ENCODE measurements at places on chromosomes 5 and 9.

GRCh38 chr5:171291371-171291770, 17.7 kb upstream of the TLX3 start:
- no peak for DNase-seq

DNA sequence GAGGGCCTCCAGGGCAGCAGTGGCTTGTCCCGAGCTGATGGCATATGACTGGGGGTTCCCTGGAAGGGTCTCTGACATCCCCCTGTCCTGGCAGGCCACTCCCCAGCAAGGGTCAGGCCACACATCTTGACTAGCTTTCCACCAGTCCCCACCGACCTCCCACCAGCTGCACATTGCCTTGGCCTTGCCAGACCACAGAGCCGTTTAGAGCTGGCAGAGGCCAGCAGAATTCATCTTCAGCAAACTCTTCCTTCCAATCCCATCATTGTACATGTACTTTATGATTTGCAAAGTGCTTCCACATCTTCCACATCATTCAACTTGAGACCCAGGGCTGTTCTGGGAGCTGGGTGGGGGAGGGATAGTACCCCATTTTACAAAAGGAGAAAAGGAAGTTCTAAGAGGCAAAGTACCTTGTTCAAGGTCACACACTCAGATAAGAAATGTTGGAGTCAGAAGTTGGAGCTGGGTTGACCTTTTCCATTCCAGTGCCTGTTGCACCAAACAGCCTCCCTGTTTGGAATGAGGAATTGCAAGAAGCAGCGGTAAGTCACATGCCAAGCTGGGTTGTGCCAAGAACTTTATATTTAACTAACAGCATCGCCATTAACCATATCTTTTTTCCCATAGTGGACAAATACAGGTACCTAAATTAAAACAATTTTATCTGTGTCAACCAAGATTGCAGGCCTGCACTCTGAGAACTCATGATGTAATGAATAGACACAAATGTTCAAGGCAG, 25.8 kb upstream of the COL15A1 start:
- no peak for DNase-seq

- DNase-seq, result no peak
Measured at GRCh38 chr9:71692337-71692736, 76.0 kb downstream of the CEMIP2 start.

GRCh38 chr5:7794311-7794710, 56.6 kb downstream of the CFAP90 start:
- no peak for DNase-seq

DNA sequence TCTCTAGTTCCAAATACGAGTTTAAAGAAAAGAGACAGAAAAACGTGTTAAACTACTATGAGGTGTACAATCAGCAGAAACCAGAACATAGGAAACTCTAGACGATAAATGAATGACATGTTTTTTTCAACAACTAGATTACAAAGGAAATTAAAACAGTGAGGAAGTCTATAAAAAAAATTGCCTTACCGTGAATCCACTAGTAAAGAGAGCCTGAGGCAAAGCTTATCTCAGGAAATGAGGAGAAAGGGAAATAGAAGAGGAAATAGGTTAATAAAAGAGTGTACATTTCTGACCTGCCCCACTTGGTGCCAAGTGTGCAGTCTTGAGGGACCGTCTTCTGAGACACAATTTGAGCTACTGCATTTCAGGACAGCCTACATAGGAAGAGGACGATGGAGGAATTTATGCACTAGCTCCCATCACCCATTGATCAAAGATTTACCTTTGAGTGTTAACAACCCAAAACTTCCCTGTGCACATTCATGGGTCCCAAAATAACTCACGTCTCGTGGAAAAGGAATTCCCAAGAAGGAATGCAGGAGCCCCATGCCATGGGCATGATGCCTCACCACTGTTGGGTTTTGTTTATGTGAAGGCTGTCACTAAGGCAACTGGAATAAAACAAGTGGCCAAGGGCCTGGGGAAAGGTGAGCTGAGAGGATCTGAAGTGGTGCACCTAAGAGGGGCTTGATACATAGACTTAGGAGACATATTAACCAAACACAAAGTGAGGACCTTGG, 53.6 kb upstream of the SLC1A3 start:
- no peak for DNase-seq

GRCh38 chr9:13616491-13617035, 337.1 kb upstream of the MPDZ start:
- DNase-seq, result no peak

DNA sequence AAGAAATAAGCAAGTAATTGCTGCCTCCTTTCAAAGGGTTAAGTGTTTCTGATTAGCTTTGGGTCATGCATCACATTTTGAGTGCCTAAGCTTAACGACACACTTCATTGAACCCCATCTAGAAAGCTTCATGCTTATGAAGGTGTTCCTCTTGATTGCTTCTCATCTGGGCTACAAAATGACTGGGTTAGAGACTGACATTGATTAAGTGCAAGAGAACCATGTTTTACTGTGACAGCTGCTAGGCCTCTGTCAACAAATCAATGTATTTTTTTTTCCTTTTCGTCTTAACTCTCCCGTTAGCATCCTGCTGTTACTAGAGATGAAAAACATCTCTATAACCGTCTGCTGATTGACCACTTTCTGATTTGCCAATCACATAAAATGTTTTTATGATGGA, 725.0 kb downstream of the TLE1 start:
- no peak for DNase-seq

DNA sequence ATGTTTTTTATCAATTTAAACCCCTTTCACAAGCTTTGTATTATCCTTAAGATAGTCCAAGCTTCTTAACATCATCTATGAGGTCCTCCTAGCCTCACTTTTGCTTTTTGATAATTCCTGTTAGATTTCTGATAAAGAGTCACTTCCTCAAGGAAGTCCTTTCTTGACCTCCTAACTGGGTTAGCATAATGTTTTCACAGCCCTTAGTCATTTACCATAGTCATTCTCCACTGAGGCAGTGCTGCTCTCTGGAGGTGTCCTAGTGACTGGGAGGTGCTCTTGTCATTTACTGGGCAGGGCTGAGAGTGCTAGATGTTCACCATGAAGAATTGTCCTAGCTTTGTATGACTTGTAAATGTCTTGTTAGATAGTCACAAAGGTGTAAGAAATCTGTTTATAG, 26.4 kb downstream of the TNPO1 start:
- no peak for DNase-seq

DNA sequence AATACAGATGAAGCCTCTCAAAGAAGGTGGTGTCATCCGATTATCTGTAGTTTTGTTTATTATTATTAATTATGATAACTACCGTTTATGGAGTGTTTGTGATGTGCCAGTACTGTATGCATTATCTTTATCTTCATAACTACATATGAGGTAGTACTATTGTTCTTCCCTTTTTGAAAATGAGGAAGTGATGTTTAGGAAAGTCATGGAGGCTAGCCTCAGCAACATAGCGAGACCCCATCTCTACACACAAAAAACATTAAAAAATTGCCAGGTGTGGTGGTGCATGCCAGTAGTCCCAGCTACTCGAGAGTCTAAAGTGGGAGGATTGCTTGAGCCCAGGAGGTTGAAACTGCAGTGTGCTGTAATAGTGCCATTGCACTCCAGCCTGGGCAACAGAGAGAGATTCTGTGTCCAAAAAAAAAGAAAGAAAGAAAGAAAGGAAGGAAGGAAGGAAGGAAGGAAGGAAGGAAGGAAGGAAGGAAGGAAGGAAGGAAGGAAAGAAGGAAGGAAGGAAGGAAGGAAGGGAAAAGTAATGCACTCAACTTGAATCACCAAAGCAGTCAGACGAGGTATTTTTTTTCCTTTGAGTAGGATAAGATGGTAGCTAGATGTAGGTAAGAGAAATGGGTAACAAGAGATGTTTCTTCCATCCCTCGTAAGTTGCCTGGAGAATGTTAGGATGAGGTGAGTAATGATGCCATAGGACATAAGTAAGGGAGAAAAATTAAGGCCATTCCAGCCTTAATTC, 47.8 kb downstream of the PAM start:
- no peak for DNase-seq

GRCh38 chr5:7397937-7398336, 2.0 kb downstream of the ADCY2 start:
- no peak for DNase-seq

DNA sequence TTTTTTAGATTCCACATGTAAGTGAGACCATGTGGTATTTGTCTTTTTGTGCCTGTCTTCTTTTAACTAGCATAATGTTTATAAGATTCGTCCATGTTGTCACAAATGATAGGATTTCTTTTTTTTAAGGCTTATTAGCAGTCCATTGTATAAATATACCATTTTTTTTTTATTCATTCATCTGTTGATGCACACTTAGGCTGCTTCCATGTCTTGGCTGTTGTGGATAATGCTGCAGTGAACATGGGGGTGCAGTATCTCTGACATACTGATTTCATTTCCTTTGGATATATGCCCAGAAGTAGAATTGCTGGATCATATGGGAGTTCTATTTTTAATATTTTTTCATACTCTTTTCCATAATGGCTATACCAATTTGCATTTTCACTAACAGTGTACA, 48.7 kb downstream of the KIAA1958 start:
- DNase-seq, result no peak

DNA sequence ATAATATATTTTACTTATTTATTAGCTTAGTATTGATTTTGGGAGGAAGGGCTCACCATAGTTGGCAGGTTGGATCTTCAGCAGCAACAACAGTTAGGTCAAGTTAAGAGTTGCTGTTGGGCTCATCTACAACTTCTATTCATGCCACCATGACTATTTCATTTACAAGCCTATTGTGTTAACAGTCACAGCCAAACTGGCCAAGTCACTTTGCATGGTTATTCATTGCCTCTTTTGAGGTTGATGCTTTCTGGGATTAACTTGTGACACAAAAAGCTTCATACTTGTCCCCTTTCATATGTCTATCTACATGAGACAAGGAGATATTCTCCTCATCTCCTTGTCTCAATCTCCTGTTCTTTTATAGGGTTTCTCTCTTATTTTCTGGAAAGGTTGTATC, 98.3 kb downstream of the WDR70 start:
- no peak for DNase-seq

- DNase-seq, result no peak
Measured at GRCh38 chr9:129254566-129255287, 76.7 kb upstream of the IER5L start.

DNA sequence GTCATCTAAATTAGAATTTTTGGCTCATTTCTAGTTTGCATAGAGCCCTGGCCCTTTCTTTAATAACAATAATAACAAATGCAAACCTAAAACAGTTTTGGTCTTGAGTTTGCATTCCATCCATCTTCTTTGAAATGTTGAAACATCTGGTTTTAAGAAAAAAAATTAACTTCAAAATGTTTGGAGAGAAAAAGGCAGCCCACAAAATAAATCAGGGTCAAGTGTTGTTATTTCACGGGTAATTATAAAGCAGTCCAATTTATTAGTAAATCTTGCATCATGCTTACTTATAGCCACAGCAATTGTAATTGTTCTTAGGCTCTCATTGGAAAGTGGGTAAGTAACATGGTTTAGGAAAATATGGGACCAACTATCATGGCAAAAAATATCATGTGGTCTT, 247.0 kb upstream of the MEF2C start:
- DNase-seq, result no peak

DNA sequence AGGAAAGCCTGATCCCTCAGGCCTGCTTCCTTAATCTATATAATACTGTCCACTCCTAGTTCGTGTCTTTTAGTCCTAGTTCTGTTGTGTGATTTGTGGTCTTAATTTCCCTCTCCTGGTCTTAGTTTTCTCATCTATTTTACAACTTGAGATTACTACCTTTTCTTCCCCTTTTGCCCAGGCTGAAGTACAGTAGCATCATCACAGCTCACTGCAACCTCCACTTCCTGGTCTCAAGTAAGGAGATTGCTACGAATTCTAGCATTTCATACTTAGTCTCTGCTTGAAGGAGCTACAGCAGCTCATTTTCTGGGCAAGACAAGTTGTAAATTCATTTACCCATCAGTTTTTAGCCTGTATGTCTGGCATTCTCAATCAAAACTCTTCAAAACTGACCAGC, 5.5 kb downstream of the TRIM32 start:
- no peak for DNase-seq

DNA sequence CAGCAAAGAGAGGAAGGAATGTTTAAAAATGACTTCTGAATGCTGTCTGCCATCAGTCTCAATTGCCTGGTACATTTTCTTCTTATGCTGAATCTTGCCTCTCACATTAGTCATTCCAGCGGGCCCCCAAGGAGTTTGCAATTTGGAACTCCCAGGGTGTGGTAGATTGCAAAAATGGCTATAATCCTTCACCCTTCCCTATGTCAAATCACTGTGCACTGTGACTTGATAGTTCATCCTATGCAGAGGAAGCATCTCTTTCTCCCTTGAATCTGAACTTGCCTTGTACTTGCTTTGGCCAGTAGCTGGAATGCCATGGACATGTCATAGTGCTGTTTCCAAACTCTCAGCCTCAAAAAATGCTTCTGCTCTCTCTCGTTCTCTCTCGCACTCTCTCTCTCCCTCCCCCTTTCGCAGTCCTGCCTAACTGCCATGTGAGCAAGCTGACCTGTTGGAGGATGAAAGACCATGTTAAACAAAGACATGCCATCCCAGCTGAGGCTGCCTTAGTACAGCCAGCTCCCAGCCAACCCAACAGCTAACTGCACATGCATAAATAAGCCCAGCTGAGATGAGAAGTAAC, 284.0 kb upstream of the TLE4 start:
- no peak for DNase-seq

GRCh38 chr9:27353474-27354229, 56.7 kb upstream of the EQTN start:
- no peak for DNase-seq

DNA sequence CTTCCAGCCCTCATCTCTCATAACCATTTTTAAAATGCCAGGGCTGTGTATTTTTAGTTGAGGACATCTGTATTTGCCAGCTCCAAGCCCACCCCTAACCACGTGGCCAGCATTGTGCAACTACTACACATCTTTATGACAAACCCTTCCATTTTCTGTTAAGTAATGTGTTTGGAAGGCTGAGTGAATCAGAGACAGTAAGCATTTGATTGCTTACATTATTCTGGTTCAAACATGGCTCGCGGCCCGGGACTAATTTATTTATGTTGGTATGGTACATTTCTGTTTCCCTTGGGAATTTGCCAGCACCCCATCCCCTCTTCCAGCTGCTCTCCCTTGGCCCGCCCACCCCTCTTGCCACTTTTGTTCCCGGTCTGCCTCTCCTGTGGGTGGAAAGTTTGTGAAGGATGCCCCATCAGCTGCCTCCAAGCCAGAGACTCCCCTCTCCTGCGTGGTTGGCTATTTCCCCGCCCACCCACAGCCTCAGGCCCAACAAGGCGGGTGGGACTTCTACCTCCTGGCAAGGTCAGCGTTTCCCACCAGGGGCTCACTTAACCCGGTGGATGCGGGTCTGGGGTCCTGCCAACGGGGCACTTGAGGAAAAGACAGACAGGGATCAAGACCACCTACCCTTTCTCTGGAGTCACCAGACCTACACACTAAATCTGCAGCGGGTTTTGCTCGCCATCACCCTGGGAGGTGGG, 162.2 kb downstream of the HSD17B3 start:
- no peak for DNase-seq

GRCh38 chr5:136056771-136057335, 28.1 kb downstream of the TGFBI start:
- DNase-seq, result no peak
